Stomach (tissue), 19 donors: ENCODE measurements at places on chromosomes 6 and 20.
A peak's percentile ranks its signal among the peaks of the same experiment; 100 is the strongest.

- DNase-seq, result no peak
Observed at GRCh38 chr20:2402271-2402980, 21.7 kb downstream of the TGM6 start.

- DNase-seq, result no peak
Observed at GRCh38 chr20:53840532-53840931, 229.9 kb downstream of the BCAS1 start.

DNA sequence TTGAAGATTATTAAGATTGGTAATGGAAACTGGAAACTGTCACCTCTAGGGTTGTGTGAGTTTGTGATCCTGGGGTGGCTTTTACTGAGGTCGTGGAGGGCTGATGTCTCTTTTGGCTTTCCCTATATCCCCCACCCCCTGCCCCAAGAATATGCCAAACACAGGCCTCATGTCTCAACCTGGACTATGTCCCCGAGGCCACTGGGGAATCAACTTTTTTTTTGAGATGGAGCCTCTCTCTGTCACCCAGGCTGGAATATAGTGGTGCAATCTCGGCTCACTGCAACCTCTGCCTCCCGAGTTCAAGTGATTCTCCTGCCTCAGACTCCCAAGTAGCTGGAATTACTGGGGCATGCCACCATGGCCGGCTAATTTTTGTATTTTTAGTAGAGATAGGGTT, 83.3 kb upstream of the RALGAPA2 start:
- DNase-seq, result no peak

GRCh38 chr20:53578492-53579222, 15.0 kb downstream of the ZNF217 start:
- peak; percentile 47 for DNase-seq

DNA sequence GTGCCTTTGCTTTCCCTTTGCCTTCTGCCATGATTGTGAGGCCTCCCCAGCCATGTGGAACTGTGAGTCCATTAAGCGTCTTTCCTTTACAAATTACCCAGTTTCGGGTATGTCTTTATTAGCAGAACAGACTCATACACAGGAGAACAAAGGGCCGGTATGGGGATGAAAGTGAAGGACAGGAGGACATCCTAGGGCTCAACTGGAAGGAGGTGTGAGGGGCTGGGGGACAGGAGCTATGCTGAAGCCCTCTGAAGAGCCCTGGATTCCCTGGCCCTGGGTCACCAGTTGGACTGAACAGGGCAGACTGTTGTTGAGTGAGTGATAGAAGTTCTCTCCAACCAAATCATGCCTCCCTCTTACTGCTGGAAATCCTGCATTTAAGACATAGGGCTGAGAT, 105.8 kb downstream of the SCML4 start:
- no peak for DNase-seq

DNA sequence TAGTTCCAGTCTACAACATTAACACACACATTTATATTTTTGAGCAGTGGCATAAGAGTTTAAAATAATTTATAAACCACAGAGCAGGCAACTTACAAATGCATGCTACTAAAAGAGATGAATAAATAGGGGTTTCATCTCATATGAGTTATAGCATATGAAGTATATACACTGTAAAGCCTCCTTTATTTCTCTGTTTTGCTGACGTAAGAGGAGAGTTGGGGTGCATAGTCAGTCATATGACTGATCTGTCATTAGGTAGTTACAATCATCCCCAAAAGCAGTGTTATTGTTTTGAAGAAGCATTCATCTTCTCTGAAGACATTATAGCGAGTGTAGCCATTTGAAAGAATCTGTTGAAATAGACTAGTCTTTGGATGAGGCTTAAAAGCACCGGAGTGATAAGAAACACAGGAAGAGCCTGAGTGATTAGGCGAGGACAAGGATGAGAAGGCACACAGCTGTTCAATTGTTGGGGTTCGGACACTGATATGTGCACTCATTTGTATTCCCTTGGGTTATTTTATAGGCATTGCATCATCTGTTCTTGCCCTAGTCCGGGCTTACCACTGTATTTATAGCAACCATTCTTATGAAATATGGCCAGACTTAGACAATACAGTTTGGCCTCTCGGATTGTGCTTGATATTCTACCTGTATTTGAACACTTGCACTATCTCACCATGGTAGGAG, 325.7 kb downstream of the SAMD5 start:
- no peak for DNase-seq

GRCh38 chr20:12067686-12068085, 150.0 kb downstream of the BTBD3 start:
- no peak for DNase-seq

GRCh38 chr6:41066867-41067304, 5.3 kb downstream of the OARD1 start:
- DNase-seq, result peak; percentile 94

- no peak for DNase-seq
Observed at GRCh38 chr20:40893610-40894236, 134.9 kb upstream of the TOP1 start.

- DNase-seq, result no peak
Observed at GRCh38 chr6:144602523-144603180, 317.5 kb downstream of the UTRN start.

DNA sequence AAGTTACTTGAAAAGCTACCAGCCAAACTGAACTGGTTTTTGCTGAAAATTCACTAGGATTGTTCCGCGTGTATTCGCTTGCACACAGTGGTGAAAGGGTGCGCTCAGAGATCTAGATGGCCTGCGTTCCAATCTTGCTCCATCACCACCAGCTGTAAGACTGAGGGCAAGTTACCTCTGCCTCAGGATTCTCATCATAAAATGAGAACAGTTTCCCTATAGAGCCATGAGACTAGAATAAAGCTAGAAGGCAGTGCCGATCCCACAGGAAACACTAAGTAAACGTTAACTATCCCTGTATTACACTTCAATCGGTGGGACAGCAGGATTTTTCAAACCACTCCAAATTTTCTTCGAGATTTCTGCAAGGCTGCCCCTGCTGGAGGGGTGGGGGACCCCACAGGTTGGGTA, 838 bp downstream of the AHCY start:
- no peak for DNase-seq

DNA sequence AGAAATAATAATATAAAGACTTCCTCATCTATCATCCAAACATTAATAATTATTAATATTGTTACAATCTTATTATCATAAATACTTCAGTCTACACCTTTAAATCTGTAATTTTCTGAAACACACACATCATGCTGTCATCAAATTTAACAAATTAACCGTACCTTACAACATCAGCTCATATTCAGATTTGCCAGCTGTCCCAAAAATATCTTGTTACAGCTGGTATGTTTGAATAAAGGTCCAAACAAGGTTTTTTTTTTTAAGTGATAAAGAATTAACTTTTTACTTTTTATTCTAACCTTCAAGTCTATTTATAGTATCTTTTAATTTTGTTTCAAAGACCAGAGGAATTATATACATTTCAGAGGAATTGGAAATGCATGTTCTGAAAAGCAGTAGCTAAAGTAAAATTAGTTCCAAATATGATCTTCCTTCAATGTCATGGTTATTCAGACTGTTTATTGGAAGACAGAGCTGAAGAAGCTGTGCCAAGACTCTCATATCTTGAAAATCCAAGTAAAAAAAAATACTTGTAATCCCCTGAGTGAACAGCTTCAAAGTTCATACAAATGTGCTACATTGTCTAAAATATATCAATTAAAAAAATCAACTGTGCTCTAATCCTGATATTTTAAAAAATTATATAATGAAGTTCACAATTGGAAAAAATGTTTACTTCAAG, 161.7 kb upstream of the BMP5 start:
- DNase-seq, result no peak

GRCh38 chr6:139981768-139982181, 607.3 kb upstream of the CITED2 start:
- DNase-seq, result no peak

- no peak for DNase-seq
Observed at GRCh38 chr20:34871966-34872621, 562 bp downstream of the GGT7 start.

DNA sequence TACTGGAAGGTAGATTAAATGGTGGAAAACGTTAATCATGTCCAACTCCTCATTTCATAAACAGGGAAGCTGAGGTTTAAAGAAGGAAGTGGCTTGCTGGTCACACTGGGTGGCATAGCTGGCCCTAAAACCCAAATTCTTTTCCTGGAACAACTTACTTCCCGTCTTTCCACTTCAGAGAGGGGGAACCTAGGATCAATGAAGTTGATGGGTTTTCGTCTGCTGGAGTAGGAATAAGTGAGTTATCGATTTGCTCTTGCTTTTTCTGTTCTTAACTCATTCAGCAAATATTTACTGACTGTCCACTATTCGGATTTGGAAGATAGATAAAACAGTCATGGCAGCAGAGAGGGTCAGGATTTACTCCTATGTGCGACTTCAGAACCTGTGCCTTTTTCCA, 1.2 kb upstream of the SYS1 start:
- no peak for DNase-seq

GRCh38 chr6:46584586-46584985, 68.0 kb downstream of the CYP39A1 start:
- no peak for DNase-seq

GRCh38 chr6:95546148-95546547, 31.2 kb upstream of the MANEA start:
- DNase-seq, result no peak

DNA sequence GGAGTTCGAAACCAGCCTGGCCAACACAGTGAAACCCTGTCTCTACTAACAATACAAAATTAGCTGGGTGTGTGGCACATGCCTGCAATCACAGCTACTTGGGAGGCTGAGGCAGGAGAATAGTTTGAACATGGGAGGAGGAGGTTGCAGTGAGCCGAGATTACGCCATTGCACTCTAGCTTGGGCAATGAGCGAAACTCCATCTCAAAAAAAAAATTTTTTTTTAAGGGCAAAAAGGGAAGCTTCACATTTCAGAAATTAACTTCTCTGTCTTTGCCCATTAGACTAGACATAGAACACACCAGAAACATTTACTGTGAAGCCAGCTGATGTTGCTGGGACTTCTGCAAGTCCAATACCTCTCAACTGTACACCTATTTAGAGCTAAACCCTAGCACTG, 90.8 kb upstream of the HDAC2 start:
- DNase-seq, result no peak

DNA sequence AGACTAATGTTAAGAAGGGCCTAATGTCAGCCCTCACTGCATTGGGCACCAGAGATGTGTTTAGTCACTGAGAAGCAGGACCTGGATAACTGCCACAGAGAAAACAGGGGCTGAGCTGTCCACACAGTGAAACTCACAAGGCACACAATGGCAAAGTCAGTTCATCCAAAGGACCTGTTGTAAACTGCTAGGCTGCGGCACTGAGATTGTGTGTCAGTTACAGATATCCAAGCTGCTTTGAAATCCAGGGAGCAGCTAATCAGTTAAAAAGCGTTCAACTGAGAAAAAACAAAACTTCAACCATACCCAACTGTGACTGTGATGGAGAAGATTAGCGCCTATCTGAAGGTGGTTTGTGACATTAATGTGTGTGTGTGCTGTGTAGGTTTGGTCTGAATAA, 27.8 kb upstream of the TMEM14A start:
- DNase-seq, result no peak

DNA sequence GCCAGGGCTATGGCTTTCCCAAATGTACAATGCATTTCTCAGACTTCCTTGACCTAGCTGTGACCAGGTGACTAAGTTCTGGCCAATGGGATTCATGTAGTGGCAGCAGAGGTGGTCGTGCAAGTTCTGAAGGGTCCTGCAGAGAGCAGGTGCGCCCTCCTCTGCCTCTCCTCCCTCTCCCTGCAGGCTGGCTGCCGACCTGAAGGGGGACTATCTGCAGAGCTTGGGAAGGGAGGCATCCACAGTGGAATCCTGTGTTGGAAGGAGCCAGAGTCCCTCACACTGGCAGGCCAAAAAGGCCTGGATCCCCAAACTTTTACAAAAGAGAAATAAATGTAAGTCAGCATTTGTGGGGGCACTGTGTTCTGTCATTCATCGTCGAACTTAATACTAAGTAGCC, 66.6 kb downstream of the CDH26 start:
- DNase-seq, result no peak

GRCh38 chr6:167744681-167745669, 81.7 kb upstream of the AFDN start:
- peak; percentile 10 for DNase-seq

- no peak for DNase-seq
Observed at GRCh38 chr6:3429211-3429610, 27.6 kb downstream of the SLC22A23 start.

DNA sequence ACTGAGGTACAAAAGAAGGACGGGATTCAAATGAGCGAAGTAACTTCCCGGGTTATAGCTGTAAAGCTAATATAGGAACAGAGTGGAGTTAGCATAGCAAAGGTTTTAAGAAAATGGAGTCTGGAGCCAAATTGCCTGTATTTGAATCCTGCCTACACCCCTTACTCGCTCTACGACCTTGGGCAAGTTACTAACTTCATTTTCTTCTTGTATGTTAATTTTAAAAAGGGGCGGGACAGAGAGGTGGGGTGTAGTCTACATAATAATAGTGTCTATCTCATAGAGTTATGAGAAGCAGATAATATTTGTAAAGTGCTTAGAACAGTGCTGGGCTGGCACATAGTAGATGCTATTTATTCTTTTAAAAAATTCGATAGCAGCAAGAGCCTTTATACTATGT, 705 bp downstream of the ZSCAN23 start:
- DNase-seq, result peak; percentile 6

DNA sequence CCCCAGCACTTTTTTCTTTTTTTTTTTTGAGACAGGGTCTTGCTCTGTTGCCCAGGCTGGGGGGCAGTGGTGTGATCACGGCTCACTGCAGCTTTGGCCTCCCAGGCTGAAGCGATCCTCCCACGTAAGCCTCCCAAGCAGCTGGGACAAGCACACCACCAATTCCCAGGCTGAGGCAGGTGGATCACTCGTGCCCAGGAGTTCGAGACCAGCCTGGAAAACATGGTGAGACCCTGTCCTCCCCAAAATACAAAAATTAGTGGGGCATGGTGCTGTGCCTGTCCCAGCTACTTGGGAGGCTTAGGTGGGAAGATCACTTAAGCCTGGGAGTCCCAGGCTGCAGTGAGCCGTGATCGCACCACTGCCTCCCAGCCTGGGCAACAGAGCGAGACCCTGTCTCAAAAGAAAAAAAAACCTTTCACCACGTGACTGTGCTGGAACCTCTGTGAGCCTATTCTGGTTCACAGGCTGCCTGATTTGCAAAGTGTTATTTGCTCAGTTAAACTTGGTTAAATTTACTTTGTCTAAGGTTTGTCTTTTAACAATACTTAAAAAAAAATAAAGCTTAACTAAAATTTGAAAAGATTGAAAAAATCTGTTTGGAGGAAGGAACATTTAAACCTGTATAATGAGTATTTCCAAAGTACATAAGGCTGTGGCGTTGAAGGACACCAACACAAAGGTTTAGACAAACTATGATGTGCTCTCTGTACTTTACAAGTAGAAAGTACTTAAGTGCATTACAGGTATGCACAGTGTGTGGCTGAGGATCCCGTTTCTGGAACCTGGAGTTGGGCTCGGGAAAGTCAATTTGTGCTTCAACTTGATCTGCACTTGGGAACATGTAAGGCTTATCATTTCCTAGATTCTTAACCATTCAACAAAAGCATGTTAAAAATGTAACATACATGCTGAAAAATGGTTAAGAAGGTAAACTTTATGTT, 55.0 kb downstream of the PPP1R3G start:
- no peak for DNase-seq
